ENCODE measurements at places on chromosomes 12 and 14. TPM values are rescaled to one million over a fixed set of nuclear protein-coding genes. Genes with fewer than 3 reads are reported as not detected.
A peak's percentile ranks its signal among the peaks of the same experiment; 100 is the strongest.

DBX2 gene
- not detected for total RNA-seq

TAS2R13 gene
- not detected for total RNA-seq

SSPN gene
- 0.13 TPM for total RNA-seq

DNA sequence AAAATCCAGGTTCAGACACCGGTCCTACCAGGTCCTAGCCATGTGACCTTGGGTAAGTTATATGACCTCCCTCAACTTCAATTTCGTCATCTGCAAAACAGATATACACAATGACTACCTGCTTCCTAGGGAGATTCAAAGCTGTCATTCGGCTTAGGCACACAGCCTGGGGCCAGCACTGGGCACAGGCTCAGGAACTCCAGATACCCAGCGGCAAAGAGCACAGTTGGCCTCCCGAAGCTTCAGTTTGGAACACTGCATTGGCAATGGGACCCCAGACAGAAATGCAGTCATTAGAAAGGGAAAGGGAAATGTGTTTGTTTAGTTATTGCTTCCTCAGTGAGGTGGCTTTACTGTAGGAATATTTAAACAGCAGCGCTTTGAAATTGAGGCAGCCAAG, 11.4 kb downstream of the PLEKHG6 start:
- no peak for DNase-seq

SYT1 gene
- total RNA-seq = not detected

CELA1 gene
- total RNA-seq = not detected

DNA sequence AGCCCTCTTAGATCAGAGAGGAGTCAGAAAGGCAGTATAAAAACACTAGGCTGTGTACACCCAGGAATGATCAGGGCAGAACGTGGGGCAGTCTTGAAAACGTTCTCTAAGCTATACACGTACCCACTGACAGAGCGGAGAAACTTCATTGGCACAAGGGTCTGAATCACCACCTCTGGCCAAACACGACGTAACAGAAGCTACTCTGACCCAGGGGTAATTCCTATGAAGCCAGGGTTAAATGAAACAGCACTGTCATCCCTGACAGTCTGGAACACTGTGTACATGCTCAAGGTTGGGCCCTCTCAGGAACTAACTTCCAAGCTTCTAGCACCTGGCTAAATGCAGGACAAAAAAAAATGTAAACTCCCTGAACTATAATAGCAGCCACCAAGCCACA, 38.4 kb downstream of the PARP11 start:
- no peak for DNase-seq

- no peak for DNase-seq
These were observed 49.1 kb upstream of the OTOGL start for GRCh38 chr12:80050236-80050635.

DNA sequence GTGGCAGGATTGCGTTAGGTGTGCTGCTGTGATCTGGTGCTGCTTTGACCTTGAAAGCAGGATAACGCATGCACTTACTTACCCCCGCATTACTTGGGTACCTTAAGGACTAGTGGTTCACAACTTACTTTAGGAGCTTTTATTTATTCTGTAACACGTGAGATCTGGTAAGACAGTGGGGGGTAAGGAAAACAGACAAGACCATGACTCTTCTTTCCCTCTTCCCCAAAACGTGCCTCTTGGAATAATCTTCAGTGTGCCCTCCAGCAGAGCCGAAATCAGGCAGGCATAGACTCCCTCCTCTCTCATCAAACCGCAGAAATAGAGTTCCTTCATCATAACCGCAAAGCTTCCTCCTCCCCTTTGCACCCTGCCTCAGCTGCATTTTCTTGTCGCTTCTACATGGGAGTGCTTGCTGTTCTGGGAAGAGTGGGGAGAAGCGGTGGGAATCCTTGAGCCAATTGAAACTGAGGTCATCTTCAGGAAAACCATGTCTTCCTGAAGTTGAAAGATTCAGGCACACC, 43.4 kb downstream of the RAD52 start:
- no peak for DNase-seq

GRCh38 chr12:96155781-96156180, 38.4 kb upstream of the ELK3 start:
- DNase-seq = no peak

- no peak for DNase-seq
These were observed 27.4 kb downstream of the RAB21 start for GRCh38 chr12:71782017-71782416.

LRFN5 gene
- not detected for total RNA-seq

- no peak for DNase-seq
These were observed 83.3 kb downstream of the SCARB1 start for GRCh38 chr12:124780336-124780735.

ANO2 gene
- not detected for total RNA-seq

- DNase-seq = no peak
These were observed 21.9 kb downstream of the WNT5B start for GRCh38 chr12:1650978-1651361.

AACS gene
- total RNA-seq = 6.8 TPM

GRCh38 chr14:40113671-40114070, 681.4 kb upstream of the FBXO33 start:
- DNase-seq = no peak

GRCh38 chr14:97644365-97644764, 847.2 kb downstream of the VRK1 start:
- DNase-seq = no peak

DNA sequence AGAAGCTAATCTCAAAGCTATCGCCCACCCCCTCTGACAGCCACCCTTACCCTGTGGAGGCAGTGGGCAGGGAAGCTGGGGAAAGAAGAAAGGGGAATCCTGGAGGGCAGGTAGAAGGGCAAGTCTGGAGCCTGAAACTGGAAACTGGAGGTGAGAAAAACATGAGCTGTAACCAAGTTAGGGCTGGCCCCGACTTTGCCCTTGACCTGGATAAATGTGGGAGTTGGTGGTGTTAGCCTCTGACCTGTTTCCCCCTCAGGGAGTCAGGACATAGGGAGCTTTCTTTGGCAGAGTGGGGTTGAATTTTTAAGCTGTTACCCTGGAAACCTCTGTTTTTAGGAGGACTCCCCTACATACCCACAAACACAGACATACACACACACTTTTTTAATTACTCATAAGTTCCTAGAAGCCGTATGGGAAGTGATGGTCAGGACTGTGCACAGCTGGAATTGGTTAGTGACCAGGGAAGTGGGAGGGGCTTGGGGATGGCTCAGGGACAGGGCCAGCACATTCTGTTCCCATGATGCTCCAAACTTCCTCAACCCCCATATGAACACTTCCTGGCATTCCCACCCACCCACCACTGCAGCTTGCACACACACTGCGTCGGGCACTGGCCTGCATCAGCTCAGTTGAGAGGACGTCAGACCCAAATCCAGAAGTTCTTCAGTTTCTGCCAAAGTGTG, 5.0 kb upstream of the MMP19 start:
- peak; percentile 95 for DNase-seq

- DNase-seq = no peak
These were observed 89.7 kb upstream of the MYL2 start for GRCh38 chr12:111010061-111010460.

DNA sequence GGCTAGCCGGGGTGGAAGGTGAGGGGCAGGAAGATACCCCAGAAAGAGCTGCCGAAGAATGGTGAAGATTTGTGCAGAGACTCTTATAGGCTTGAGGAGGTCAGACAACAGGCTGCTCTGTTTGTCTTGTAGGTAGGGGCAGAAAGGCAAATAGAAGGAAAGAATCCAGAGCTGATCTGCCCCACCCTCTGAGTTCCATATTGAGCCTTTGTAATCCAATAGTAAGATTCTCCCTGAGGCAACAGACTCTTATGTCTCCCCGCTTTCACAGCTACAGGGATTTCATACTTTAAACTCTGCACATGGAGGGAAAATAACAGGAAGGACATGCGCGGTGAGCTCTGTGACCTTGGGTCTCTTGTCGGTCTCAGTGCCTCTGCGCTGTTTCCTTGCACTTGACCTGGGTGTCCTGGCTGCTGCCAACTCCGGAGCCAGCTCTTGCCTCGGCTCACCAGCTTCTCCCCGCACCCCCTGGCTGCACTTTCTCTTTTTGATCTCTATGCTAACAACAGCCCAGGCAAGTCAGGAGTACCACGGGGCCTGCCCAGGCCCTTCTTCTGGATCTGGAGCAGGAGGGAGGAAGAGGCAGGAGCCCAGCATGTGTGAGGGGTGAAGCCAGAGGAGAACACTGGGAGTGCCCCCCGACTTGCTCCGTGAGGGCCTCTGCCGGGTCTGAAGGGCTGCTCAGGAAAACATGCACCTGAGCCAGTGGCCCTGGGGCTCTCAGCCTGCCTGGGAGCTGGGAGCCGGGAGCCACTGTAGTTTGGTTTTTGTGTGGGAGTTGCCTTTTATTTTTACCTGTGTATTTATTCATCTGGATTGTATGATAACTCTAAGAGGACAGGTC, 75.8 kb downstream of the PPP1R36 start:
- no peak for DNase-seq

DNA sequence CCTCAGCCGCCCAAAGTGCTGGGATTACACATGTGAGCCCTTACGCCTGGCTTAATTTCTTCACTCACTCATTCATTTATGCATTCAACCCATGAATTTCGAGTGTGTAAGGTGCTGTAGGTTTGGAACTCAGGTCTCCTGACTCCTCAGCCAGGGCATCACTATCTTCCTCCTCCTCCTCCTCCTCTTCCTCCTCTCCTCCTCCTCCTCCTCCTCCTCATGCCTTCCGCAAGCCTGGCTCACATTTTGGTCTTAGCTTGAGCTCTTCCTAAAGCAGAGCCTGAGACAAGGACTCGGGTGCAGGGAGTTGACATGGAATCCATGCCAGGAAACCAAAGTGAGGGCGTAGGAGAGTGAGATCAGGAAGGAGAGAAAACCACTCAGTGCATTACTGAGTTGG, 20.8 kb upstream of the CHGA start:
- no peak for DNase-seq

EDDM3A gene
- not detected for total RNA-seq

- DNase-seq = no peak
These were observed 81.1 kb downstream of the ESR2 start for GRCh38 chr14:64213086-64213485.

- no peak for DNase-seq
These were observed 377.1 kb upstream of the RGS6 start for GRCh38 chr14:71554959-71555612.

MYO1H gene
- not detected for total RNA-seq

PRPF40B gene
- 8.6 TPM for total RNA-seq

EPYC gene
- not detected for total RNA-seq

KRT6A gene
- total RNA-seq = not detected

KRT78 gene
- total RNA-seq = not detected

GRCh38 chr12:96070670-96071279, 35.4 kb upstream of the LTA4H start:
- DNase-seq = no peak

RPGRIP1 gene
- total RNA-seq = not detected

- DNase-seq = no peak
These were observed 54.3 kb downstream of the LTBP2 start for GRCh38 chr14:74557691-74558090.

- DNase-seq = no peak
These were observed 10.8 kb downstream of the DLK1 start for GRCh38 chr14:100737526-100737925.

C14orf180 gene
- not detected for total RNA-seq

GRCh38 chr14:94907626-94908261, 137.8 kb upstream of the GSC start:
- peak; percentile 14 for DNase-seq
